WTC11 (cell line): ENCODE measurements at places on chromosomes 4 and X.

DNA sequence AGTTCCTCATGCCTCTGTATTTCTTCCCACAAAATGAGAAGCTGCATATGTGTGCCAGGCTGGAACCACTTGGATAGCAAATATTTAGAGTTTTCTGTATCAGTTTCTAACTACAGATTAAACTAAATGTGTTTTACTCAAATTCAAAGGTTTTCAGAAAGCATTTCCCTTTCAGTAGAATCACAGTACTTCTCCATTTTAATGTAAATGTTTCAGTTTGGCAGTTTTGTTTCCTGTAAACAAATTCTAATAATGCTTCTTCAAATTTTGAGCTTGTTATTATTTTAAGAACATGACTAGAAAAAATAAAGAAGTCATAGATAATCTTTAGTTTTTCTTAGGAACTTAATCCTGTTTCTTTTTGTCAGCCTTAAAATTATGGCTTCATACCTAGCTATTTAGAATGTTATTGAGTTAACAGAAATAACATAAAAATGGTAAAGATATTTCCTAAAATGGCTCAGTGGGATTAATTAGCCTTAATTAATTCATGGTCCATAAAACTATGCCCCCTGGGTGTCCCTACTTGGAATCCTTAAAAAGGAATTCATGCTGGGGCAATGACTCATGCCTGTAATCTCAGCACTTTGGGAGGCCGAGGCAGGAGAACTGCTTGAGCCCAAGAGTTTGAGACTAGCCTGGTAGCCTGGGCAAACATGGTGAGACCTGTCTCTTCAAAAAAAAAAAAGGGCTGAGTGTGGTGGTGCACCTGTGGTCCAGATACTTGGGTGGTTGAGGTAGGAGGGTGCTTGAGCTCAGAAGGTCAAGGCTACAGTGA lies 83.8 kb upstream of the GPR34 start:
- DNase-seq: no peak

DNA sequence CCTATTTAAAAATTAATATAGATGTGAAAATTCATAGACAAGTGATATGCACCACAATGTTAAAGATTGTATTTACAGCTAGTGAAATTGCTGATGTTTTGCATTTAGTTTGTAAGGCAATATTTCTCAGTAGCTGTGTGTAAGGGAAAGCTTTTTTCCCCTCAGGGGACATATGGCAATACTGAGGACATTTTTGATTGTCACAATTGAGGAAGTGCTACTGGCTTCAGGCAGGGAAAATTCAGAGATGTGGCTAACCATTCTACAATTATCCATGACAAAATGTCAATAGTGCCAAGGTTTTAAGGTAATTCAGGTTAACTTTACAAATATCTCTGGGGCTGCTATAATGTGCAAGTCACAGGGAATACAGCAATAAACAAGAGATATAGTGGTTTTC lies 66.1 kb upstream of the IL15 start:
- DNase-seq: no peak

GRCh38 chrX:47146121-47146935 lies 1.3 kb downstream of the RBM10 start:
- no peak for DNase-seq

- DNase-seq: no peak
Observed at GRCh38 chrX:31240982-31241381, 169.1 kb upstream of the FTHL17 start.

- no peak for DNase-seq
Observed at GRCh38 chrX:150958177-150958576, 25.0 kb upstream of the HMGB3 start.

DNA sequence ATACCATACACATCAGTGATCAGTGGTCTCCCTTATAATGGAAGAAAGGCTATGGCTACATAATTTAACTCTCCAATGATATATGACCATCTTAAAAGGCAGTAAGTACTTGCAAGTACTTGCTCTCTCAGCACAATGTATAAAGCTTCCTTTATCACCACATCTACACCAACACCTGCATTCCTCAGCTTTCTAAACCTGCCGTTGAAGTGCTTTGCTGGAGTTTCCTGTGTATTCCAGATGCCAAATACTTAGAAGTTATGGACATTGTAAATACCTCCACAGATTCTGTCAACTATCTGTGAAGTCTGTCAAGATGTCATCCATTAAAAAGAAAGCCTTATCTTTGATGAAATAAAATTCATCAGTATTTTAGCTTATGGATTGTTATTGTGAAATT lies 335.0 kb upstream of the GALNTL6 start:
- DNase-seq: no peak

DNA sequence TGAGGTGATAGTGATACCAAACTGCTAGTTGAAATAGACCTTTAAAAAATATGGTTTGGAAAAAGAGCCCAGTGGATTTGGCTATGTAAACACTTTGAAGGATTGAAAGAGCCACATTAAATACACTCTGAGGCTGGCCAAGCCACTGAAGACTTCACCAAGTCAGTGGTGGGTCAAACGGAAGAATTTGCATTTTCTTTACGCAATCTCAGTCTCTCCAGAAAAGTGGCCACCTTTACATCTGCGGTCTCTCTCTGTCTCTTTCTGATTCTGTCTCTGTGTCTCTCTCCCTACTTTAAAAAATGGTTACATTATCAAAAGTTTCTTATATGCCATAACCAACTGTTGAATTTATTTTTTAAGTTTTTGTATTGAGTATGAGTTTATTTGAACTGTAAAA lies 651.2 kb upstream of the PITX2 start:
- no peak for DNase-seq

- DNase-seq: no peak
Observed at GRCh38 chr4:163624727-163625126, 130.2 kb downstream of the TMA16 start.

- DNase-seq: peak; percentile 57
Observed at GRCh38 chr4:48017108-48017571, 568 bp downstream of the NIPAL1 start.

GRCh38 chr4:48195374-48195773 lies 61.3 kb upstream of the TXK start:
- no peak for DNase-seq

DNA sequence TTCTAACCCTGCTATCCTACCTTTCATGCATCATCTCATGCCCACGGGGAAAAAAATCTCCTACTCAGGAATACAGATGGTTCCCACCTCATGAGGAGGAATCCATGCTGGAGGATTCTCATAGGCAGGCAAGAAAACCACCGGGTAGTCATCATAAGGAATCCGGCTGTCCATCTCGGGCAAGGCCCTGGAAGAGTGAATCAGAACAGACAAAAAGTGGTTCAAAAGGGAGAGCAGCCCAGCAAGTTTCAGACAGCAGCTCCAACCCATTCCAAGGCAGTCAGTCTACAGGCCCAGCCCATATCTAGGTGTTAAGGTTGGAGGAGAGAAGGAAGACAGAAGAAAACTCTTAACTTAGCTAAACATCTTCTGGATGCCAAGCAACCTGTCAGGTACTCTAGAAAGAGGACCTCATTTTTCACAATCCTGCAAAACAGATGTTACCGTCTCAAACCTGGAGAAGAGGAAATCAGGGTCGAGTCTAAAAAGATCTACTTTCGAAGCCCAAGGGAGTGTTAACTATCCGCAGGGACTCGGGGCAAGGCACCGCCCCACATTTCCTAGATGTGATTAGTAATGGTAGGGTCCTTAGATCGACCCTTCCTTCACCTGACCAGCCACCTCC lies 447 bp downstream of the PDZD11 start:
- no peak for DNase-seq

- DNase-seq: no peak
Observed at GRCh38 chr4:7307394-7308099, 115.2 kb downstream of the SORCS2 start.

DNA sequence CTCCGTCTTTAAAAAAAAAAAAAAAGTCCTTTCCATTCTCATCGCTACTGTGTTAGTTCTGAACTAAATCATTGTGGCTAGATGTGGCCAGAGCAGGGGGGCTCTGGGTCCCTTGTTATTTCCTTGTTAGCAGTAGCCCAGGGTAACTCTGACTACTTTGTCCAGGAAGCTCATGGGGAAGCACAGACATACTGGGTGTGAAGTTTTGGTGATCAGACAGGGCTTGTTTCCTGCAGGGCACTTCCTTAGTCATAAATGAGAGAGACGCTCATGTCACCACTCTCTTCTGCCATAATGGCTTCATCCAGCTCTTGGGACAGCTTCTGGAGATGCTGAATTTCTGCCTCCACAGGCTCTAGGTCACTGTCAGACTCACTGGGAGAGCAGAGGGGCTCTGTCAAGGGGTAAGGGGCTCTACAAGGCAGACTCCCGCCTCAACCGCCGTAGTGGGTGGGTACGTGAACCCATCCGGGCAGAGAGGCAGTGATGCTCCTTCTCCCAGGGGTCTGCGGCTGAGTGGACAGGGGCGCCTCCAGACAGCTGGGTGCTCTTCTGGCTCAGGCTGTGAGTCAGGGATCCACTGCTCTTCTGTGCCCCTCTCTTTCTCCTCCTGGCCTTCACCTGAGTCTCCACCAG lies 12.9 kb downstream of the STIM2 start:
- no peak for DNase-seq

DNA sequence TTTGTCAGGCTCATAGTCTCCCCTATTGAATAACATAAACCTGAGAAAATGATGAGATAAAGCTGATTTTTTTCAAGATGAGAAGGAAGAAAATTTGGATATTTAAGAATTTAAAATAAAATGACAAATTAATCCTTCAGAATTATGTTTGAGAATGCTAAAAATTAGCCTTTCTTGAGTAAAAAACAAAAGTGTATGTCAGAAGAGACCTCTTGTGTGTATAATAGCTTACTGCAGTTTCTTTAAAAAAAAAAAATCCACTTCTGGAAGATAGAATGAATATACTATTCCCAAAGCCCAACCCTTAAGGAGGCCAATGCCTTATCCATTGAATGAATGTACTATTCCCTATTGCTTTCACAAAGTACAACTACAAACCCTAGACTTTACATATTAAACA lies 281.8 kb downstream of the RAPGEF2 start:
- no peak for DNase-seq

- no peak for DNase-seq
Observed at GRCh38 chr4:25859429-25860148, 3.2 kb downstream of the SEL1L3 start.

GRCh38 chr4:3312362-3312761 lies 19.5 kb downstream of the RGS12 start:
- DNase-seq: no peak

- no peak for DNase-seq
Observed at GRCh38 chr4:67744561-67745283, 9.5 kb downstream of the GNRHR start.

DNA sequence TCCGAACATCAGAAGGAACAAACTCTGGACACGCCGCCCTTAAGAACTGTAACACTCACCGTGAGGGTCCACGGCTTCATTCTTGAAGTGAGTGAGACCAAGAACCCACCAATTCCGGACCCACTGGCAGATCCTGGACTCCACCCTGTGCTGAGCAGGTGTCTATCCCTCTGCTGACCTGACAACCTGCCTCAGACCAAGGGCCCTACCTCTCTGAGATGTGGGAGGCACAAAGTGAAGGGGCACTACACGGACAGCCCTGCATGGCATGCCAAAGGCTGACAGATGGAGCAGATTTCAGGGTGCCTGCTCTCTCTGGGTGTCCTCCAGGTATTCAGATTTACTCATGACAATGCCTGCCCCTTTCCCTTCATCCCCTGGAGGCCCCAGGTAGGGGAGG lies 14.0 kb upstream of the HSFX1 start:
- DNase-seq: no peak

- DNase-seq: no peak
Observed at GRCh38 chrX:148185631-148186030, 204.5 kb downstream of the FMR1NB start.

DNA sequence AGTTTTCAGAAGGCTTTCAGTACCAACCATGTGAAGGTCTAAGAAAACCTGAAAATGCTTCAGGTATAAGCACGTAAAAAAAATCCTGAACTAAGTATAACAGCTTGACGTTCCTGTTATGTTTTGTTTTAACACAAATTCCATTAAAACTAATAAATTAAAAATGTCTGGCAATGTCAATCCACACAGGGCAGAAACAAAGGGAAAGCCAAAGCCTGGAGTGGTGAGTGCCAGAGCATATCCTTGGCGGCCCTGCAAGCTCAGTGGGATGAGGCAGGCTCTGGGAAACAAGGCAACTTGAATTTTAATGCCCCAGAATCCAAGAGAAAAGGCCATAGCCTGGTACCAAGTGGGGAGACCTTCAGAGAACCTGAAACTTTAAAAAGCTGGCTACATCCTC lies 78.2 kb downstream of the EPHA5 start:
- peak; percentile 15 for DNase-seq

GRCh38 chr4:48237996-48238645 lies 31.5 kb downstream of the TEC start:
- no peak for DNase-seq

DNA sequence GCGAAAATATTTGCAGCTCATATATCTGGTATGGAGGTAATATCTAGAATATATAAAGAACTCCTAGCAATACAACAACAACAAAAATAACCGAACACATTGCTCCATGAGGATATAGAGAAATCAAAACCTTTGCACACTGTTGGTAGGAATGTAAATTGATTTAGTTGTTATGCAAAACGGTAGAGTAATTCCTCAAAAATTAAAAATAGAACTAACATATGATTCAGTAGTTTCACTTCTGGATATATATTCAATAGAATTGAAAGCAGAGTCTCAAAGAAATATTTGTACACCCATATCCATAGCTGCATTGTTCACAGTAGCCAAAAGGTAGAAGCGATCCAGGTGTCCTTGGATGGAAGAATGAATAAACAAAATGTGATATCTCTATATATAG lies 203.0 kb upstream of the CNKSR2 start:
- no peak for DNase-seq

DNA sequence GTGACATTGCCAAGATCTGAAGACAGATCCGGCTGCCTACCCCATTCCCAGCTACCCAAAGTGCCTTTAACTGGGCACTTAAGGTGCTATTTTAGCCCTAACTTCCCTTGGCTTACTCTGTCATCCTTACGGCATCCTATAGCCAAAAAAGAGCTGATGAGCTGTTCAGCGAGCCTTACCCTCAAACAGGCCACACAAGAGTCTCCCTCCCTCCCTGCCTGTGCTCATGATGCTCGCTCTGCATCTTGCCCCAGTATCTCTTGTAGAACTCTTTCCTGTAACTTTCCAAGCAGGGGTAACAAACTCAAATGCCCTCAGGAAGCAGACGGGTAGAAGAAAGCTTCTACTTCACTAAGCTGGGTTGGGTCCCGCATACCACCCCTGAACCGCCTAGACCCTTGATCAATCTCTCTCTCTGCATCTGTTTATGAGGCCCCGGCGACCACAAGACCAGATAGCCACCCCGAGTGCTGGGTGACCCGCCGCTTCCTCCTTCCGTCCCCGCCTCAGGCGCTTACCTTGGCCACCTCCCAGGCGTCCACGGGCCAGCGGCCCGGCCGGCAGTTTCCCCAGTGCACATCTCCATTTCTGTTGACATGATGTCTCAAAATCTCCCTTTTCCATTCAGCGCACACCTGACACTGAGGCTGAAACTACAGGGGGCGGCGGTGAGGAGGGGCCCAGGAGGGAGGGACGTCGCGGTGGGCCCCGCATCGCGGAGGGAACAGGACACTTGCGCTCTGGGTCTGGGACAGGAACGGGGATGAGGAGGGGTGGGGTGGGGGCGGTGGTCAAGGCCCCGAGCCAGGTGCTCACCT lies 663 bp downstream of the CXorf38 start:
- DNase-seq: peak; percentile 16

- DNase-seq: no peak
Observed at GRCh38 chr4:137660211-137660610, 127.9 kb upstream of the PCDH18 start.
